HL-60 (cell line): ENCODE measurements at places on chromosomes 7 and 10.
A peak's percentile ranks its signal among the peaks of the same experiment; 100 is the strongest.

DNA sequence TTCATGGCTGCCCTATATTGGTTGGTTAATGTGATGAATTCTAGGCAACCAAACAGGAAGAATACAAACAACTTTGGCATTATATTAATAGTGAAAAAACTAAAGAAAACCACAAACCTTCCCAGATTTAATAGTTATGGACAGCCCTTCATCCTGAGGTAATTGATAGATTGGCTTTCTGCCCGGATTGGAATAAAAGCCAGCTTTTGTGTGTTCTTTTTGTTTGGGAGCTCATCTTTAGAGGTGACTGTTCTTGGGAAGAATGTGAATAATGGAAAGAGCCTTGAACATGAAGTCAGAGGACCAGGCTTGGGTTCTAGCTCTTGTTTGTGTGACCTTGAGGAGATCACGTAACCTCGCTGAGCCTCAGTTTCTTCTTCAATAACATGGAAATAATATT lies 92.3 kb downstream of the VTI1A start:
- DNase-seq, result no peak

- no peak for DNase-seq
Observed at GRCh38 chr10:101066146-101066895, 4.5 kb downstream of the KAZALD1 start.

DNA sequence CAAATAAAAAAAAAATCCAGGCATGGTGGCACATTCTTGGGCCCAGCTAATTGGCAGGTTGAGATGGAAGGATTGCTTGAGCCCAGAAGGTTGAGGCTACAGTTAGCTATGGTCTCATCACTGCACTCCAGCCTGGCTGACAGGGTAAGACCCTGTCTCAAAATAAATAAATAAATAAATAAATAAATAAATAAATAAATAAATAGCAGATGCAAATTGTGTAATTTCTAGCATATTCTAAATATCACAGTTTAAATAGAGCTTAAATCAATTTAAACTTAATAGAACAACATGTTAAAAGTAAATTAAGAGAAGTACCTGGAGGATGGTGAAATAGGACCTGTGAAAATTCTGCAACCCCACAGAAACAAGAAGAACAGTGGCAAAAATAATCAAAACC lies 290.5 kb downstream of the TFEC start:
- no peak for DNase-seq

GRCh38 chr7:88396295-88396947 lies 89.7 kb upstream of the STEAP4 start:
- DNase-seq, result no peak

- DNase-seq, result peak; percentile 47
Observed at GRCh38 chr10:118035354-118036005, 11.3 kb downstream of the RAB11FIP2 start.

DNA sequence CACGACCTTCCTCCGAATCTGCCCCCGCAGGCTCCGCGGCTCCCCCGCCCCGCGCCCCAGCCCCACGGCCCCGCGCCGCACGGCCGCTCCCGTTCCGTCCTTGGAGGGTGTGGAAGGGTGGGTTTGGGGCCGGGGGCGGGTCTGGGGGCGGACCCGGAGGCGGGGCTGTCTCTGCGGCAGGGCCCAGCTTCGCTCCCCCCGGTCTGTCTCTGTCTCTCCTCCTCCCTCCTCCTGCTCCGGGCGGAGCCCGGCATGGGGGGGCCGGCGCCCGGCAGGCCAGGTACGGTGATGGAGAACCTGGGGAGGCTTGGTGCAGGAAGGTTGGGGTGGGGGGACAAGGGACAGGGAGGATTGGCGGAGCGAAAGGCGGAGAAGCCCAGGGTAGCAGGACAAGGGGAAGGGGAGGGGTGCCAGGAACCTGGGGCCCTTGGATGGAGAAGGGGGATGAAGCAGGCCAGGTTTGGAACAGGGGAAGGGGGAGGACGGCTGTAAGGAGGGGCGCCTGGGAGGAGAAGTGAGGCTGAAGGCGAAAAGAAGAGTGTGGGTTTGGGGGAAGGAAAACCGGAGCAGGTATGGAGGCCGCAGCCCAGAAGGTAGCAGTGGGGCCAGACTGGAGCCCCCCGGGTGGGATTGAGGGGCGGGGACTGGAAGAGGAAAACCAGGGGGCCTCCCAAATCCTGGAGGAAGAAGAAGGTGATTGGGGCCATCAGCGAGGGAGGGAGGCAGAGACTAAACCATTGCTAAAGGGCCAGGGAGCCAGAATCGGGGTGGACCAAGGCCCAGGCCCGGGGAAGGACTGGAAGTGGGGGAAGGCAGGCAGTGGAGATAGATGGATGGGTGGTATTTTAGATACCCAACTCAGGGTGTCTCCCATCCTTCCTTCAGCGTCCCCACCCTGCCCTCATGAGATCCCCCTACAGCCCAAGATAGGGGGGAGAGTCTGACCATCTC lies at the start of gene NYAP1:
TSS of gene NYAP1 (plus strand) at position 206 of the 951 bp plus-strand sequence. CDS start 1,385 bp downstream, outside the sequence.
- no peak for DNase-seq

GRCh38 chr10:124249812-124250432 lies 156.5 kb upstream of the CHST15 start:
- DNase-seq, result no peak

GRCh38 chr7:12623885-12624498 lies 53.5 kb downstream of the SCIN start:
- DNase-seq, result no peak

DNA sequence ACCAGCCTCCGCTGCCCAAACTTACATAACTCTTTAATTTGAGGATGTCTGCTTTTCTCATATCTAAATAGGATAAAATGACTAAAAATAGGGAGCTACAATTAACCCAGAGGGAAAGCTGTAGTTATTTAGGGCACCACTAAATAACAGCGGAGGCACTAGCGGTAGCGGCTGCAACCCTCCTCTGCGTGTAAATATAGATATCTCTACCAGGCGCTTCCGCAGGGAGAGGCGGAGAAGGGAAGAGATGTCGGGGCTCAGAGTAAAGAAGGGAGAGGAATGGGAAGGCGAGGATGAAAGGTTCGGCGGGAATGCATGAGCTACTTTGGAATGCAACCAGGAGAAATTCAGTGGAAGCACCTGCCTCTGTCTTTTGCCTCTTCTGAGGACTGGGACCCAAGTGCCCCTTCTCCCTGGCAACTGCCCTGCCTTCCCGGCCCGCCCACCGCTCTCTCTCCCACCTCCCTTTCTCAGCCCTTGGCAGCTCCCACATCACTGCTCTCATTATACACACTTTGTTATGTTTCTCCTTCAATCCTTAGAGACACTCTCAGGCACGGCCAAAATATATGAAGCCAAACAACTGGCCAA lies 698.3 kb downstream of the PARD3 start:
- DNase-seq, result no peak

DNA sequence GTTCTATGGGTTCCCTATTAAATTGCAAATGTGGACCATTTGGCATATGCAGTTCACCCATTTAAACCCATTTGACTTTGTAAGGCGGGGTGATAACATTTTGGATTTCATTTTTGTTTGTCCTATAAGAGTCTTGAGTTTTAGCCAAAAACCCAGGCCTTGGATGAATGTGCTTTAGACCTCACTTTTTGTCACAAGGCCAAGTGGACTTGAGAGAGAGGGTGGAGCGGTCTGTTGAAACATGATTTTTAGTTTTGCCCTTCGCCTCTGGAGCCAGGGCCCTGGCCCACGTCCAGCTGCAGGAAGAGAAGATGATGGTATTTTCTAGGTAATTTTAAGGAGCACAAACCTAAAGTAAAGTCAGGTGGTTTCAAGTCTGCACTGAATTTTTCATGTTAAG lies 260.1 kb downstream of the SLC25A13 start:
- DNase-seq, result no peak

- DNase-seq, result no peak
Observed at GRCh38 chr7:11281953-11282352, 308.3 kb downstream of the PHF14 start.

GRCh38 chr10:22345301-22346095 lies at the start of gene SPAG6:
TSS of gene SPAG6 (plus strand) at chr10:22345496. CDS start at chr10:22345612, 116 bp downstream.
- DNase-seq, result no peak

DNA sequence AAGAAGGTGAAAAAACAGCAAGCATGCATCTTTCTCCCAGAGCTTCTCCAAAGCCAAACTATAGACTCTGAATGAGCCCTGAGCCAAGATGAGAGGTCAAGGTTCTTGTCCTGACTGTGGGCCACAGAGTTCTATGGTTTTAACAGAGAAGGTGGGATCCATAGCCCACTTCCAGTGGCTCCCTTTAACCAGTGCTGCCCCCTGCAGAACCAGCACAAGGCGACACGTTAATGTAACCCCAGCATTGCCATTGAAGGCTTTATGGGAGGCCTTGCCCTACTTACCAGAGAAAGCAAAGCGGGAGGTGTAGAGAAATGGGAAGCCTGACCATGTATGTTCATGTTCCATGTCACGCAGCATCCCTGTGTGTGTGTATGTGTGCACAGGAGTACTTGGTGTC lies 243.6 kb downstream of the PRPF18 start:
- no peak for DNase-seq

GRCh38 chr10:34760606-34761005 lies 54.5 kb downstream of the PARD3 start:
- DNase-seq, result no peak

DNA sequence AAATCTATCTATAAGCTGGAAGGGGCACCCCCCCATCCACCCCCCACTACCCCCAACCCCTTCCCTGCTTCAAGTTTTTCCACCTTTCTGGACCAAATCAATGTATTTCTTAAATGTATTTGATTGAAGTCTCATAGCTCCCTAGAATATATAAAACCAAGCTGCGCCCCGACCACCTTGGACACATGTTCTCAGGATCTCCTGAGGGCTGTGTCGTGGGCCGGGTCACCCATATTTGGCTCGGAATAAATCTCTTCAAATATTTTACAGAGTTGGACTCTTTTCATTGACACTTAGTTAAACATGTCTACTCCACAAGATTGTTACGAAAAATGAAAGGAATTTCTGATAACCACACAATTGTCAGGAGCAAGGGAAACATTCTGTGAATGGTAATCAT lies 215.6 kb downstream of the ADARB2 start:
- DNase-seq, result no peak

DNA sequence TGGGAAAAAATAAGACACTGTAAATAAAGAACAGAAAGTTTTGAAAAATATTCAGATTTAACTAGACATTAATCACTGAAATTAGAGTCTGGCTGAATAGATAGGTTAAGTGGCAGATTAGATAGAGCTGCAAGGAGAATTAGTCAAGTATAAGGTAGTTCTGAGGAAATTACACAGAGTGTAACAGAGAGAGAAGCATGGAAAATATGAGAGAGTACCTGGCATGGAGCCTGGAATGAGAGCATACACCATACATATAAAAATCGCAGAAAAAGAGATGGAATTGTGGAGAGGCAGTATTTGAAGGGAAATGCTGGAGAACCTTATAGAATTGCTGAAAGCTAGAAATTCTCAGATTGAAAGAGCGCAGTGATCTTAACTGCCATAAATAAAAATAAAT lies 46.9 kb downstream of the ZNRF2 start:
- DNase-seq, result no peak

- DNase-seq, result peak; percentile 22
Observed at GRCh38 chr10:2927958-2928840, 139.1 kb upstream of the PFKP start.

GRCh38 chr10:103202319-103202718 lies 9.2 kb upstream of the NT5C2 start:
- DNase-seq, result peak; percentile 84

GRCh38 chr10:131727560-131727959 lies 173.2 kb upstream of the PPP2R2D start:
- no peak for DNase-seq

- DNase-seq, result no peak
Observed at GRCh38 chr7:37289367-37289766, 159.3 kb downstream of the ELMO1 start.

DNA sequence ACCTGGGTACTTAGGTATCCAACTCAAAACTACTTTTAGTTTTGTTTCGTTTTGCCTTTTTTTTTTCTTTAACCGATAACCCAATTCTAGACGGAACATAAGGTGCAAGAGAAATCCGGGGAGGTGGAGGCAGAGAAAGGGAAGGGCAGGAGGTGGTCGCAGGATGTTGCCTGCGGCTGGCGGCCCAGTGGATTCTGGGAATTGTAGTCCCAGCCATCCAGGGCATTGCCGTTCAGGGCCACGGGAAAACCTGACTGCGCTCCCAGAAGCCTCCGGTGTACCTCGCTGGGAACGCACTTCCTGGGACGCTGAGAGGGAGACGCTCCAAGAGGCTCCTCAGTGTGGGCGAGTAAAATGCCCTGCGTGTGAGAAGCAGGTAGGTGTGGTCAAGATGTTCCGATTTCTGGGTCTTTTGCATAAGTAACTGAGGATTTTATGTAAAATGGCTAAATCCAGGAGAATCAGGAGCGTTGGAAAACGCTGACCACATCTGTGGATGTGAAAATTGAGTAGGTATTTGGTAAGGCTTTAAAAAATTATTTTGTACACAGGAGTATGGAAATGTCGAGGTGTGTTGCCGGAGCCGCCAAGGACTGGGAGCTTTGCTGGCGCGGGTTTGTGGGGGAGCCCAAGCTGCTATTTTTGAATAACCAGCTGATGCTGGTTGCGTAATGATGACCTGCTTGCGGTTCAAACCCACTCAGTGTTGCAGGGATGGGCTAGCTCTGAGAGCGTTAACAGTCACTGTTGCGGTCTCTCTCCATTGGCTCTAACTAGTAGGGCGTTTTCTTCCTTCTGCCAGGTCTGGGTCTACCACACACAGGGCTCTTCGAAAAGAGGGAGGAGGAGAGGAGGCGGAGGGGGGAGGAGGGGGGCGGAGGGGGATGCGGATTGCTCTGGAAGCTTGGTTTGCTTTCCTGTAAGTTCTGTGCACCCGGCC lies at the start of gene CLDN12:
TSS of gene CLDN12 (plus strand) at position 288 of the 940 bp plus-strand sequence. CDS start 9,216 bp downstream, outside the sequence.
- DNase-seq, result peak; percentile 94

GRCh38 chr7:96188591-96188991 lies 133.3 kb downstream of the SLC25A13 start:
- DNase-seq, result no peak

GRCh38 chr10:96996275-96996965 lies 164.3 kb downstream of the LCOR start:
- DNase-seq, result no peak

DNA sequence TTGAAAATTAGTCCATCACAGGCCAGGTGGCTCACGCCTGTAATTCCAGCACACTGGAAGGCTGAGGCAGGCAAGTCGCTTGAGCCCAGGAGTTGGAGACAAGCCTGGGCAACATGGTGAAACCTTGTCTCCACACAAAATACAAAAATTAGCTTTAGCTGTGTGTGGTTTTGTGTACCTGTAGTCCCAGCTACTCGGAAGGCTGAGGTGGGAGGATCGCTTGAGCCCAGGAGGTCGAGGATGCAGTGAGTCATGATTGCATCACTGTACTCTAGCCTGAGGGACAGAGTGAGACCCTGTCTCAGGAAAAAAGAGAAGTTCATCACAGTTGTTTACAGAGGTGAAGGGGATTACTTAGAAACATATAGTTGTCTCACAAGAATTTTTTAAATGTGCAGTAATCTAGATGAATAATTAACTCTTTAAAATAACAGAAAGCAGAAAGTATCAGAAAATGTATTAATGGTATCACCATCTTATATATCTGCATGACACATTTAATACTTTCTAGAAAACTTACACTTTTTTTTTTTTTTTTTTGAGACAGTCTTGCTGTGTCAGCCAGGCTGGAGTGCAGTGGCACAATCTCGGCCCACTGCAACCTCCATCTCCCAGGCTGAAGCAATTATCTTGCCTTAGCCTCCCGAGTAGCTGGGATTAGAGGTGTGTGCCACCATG lies 8.9 kb downstream of the LCOR start:
- peak; percentile 66 for DNase-seq

- DNase-seq, result no peak
Observed at GRCh38 chr7:101518336-101518735, 110.8 kb downstream of the MYL10 start.

GRCh38 chr7:102860351-102860811 lies 52.4 kb upstream of the LRRC17 start:
- no peak for DNase-seq
